ENCODE measurements at places on chromosomes 11 and 22.
A peak's percentile ranks its signal among the peaks of the same experiment; 100 is the strongest.

GRCh38 chr11:74018331-74019005 is 9.6 kb upstream of the UCP3 start:
- no peak for DNase-seq

DNA sequence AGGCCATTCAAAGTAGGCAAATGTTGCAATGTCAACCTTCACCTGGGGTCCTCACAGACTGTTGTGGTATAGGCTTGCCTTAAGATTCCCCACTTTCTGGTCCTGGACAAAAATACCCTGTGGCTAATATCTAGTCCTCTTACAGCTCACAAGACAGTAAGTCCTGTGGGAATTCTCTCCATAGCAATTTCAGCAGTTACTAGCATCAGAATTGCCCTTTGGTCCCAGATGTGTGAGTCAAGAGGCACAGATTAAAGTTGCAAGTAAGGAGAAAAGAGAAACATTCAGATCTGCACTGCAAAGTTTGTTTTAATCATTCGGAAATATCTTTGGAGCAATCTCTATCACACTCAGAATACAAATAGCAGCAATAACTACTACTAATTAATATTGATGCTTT is 420.2 kb downstream of the NTM start:
- no peak for DNase-seq

- DNase-seq, result peak; percentile 10
Measured at GRCh38 chr11:6926208-6927029, at the start of gene ZNF215. Gene ZNF215, plus strand, starts transcription at chr11:6926426. Its CDS starts 5,847 bp downstream, at chr11:6932273.

DNA sequence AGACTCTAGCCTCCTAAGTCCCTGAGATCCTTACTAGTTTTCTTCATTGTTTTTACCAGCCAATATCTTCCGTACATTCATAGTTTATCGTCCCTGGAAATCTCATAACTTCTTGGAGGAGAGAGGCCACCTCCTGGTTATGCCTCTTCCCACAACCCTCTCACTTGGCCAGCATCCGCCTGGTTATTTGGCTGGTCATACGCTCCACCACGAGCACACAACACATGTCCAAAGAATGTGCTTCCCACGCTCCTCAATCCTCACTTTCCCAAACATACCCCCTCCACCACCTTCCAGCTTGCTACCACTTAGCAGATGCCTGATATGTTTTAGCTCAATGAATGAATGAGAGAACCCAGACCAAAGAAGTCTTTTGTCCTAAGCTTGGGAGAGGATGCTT is 83.5 kb upstream of the EIF3D start:
- DNase-seq, result no peak

GRCh38 chr11:79201677-79202347 is 239.0 kb downstream of the TENM4 start:
- no peak for DNase-seq

GRCh38 chr11:26931248-26931631 is 62.7 kb upstream of the FIBIN start:
- DNase-seq, result no peak

DNA sequence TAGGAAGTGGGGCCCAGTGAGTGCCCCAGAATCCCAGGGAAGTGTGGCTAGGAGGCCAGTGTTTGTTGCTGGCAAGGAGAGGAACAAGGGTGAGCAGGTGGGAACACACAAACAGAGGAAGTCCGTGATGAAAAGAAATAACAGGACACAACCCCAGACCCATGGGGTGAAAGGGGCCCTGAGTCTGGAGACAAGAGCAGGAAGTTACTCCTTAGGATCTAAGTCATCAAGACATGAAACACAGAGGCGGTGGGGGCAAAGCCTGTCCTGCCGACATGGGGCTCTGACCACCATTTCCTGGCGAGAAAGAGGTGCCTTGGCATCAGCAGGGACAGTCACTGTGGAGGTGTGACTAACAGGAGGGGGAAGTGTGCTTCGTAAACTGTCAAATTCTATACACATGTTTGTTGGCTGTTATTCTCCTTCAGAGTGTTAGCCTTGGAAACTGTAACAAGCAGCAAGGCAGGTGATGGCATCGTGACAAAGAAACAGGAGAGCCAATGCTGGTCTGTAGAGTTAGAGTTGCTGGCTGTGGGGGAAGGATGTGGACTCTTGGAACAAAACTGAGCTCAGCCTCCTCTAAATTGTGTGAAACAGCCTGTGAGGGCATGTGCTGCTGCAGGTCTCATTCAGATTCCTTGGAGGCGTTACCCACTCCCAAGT is 21.7 kb downstream of the CHST1 start:
- no peak for DNase-seq

- no peak for DNase-seq
Measured at GRCh38 chr11:57474017-57474802, 13.9 kb downstream of the RTN4RL2 start.

DNA sequence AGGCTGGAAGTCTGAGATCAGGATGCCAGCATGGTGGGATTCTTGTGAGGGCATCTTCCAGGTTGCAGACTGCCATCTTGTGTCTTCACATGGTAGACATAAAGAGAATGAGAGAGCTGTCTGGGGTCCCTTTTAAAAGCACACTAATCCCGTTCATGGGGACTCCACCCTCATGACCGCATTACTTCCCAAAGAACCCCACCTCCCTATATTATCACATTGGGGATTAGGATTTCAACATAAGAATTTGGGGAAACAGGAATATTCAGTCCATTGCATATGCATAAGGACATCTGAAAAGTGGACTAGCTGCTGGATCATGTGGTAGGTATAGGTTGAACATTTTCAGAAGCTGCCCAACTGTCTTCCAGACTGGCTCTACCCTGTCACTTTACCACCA is 33.1 kb upstream of the ADORA2A start:
- no peak for DNase-seq

GRCh38 chr11:1882265-1883238 is 9.1 kb downstream of the PRR33 start:
- peak; percentile 81 for DNase-seq

GRCh38 chr11:132249256-132249655 is 878.8 kb downstream of the NTM start:
- no peak for DNase-seq

DNA sequence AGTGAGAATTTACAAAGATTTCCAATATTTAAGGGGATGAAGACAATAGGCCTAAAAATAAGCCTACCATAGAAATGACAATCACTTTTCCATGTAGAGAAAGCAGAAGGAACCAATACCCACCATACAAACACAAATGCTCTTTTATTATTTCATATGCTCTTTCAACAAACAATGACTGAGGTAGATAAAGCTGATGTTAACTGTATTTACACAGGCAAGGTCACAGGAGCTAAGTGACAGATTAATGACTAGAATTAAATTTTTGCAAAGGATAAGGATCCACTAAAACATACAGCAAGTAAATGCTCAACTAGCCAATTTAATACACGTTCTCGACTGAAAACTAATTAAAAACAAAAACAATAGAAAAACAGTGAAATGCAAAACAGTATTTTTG is 34.2 kb downstream of the PICALM start:
- no peak for DNase-seq

GRCh38 chr11:110308071-110308470 is 11.7 kb upstream of the RDX start:
- DNase-seq, result no peak

DNA sequence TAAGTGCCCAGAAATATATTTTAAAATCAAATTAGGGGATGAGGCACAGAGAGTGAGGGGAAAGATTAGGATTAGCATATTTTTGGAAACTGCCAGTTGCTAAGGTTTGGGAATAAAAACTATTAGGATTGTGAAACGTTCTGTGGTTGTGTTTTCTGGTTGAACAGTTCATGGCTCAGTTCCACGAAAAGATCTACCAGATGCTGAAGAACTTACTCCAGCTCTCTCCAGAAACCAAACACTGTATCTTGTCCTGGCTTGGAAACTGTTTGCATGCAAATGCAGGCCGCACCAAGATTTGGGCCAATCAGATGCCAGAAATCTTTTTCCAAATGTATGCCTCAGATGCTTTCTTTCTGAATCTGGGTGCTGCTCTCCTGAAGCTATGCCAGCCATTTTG is 15.3 kb downstream of the UBE4A start:
- no peak for DNase-seq

GRCh38 chr11:94732617-94733281 is 35.4 kb upstream of the AMOTL1 start:
- no peak for DNase-seq

DNA sequence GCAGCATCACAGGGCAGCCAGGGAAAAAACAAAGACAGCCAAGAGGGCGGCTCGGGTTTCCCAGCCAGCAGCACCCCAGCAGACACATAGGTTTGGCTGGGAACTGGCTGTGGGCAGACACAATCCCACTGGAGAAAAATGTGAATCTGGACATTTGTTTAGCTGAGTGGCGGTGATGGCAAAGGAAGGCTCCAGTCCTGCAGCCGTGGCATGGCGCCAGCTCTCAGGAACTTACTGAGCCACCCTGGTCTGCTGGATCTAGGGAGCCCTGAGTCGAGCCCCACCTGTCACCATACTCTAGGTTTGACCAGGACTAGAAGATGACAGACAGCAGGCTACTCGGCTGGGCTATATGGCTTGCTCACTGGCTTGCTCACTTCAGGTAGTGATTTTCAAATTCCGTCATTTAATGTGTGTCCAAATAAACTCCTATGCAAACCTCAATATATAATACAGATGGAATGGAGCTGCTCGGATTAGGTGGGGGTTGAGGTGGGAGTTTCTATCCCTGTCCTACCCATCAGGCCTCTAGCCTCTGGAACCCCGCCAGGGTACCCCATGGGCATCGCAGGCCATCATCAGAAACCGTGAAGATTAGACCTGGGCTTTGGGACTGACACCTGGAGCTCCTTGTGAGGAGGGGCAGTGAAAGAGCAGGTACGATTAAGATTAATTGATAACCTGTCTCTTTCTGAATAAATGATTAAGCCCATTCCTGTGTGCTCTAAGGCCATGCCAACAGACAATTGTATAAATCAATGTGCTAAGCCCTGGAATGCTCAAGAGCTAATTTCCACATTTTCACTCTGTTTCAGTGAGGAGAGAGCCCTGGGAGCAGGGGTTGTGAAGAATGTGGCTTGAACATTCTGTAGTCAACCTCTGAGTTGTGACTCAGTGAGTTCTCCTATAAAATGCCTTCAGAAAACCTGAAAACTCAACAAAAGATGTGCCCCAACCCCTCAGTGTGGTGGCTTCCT is 42.5 kb downstream of the GALNT18 start:
- no peak for DNase-seq

DNA sequence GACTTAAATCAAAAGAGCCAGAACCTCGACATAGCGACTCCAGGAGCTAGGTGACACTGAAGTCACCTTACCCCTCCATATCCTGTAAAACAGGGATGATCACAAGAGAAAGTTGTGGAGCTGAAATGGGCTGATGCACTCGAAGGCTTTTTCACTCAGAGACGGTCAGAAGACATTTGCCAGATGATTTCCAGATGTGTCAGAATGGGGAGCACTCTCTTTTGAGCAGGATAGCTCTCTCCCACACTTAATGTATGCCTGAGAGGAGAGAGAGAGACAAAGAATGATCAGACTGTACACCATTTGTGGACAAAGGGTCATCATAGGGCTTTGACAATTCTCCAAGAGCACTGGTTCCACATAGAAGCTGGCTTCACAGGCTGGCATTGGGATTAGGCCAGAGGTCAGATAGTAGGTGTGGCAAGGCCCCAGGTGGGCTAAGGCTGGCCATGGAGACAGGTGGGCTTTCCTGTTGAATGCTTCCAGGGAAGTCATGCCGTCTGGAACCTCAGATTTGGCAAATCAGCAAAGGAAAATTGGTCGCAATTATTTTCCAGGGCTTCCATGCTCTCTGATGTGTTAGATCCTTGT is 42.3 kb upstream of the ETS1 start:
- DNase-seq, result no peak

GRCh38 chr22:46336119-46337078 is 885 bp downstream of the TRMU start:
- no peak for DNase-seq

DNA sequence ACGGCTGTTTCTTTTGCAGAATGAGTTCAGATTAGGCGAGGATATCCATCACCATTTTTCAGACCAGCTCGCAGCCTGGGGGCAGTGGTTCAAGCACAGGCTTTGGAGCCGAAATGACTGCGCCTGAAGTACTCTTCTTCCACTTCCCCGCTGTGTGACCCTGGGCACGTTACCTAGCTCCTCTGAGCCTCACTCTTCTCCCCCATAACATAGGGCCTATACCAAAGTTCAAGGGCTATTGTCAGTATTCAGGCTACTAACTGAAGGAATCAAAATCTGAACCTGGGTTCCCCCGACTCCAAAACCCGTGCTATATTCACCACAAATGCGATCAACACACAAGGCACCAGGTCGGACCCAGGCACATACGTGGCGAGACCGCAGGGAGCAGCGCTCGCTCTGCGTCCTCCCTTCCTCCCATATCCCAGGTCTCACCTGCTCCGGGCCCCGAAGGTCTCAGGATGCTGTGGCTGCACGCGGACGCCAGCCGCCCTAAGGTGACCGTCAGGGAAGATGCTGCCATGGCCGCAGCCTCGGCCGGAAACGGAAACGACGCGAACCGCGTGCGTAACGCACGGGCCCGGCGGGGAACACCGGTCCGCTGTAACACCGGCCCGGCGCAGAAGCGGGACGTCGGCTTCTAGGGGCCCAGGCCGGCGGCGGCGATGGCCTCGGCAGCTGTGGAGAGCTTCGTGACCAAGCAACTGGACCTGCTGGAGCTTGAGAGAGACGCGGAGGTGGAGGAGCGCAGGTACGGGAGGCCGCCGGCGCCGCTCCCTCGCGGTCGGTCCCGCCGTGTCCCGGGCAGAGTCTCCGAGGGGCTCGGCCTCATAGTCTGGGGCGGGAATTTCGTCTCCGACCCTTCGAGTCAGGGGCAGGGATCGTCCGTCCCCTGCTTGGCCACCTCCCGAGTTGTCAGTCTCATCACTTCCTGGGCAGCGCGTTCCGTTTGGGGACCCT is at the start of the genes IGHMBP2 and MRPL21:
TSS of gene IGHMBP2 (plus strand) at position 604 of the 960 bp plus-strand sequence. CDS start at position 666, 62 bp downstream.
TSS of gene MRPL21 (minus strand) at position 545 of the 960 bp plus-strand sequence. CDS start at position 523, 22 bp downstream.
- peak; percentile 89 for DNase-seq

- DNase-seq, result peak; percentile 58
Measured at GRCh38 chr11:66418168-66418985, 2.5 kb upstream of the NPAS4 start.

- no peak for DNase-seq
Measured at GRCh38 chr11:44192017-44192385, 96.5 kb downstream of the EXT2 start.

- no peak for DNase-seq
Measured at GRCh38 chr11:107882095-107882820, 23.7 kb upstream of the SLC35F2 start.

DNA sequence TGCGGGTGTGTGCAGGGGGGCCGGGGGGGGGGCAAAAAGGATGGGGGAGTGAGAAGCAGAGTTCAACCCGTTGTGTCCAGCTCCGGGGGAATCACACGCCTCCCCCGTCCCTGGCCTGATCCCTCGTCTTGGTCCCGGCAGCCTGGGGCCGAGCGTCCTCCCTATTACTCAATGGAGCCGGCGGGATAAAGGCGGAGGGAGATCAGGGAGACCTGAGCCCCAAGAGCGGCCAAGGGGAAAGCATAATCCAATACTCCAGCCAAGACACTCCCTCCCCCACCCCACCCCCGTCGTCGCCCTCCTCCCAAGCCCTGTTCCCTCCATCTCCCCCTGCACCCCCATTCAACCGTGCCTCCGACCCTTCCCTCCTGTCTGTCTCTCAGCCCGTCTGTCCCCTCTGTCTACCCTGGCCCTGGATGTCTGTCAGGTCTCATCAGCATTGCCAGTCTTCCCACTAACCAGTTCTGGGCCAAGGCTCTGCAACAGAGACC is 2.6 kb downstream of the PHOX2A start:
- DNase-seq, result no peak

GRCh38 chr11:105344938-105345337 is 205.4 kb upstream of the CARD18 start:
- DNase-seq, result no peak

- DNase-seq, result peak; percentile 49
Measured at GRCh38 chr11:125995313-125995712, 49.5 kb downstream of the VSIG10L2 start.

GRCh38 chr22:44807915-44808690 is 55.7 kb downstream of the ARHGAP8 start:
- DNase-seq, result no peak

Measured in stimulated activated CD4-positive, alpha-beta T cell treated with anti-CD3 and anti-CD28 coated beads, Interleukin-2, amount 100 ng/mL, for 48 hours (primary cell).